ENCODE measurements at places on chromosomes 6 and 20. TPM values are rescaled to one million over a fixed set of nuclear protein-coding genes. Genes with fewer than 3 reads are reported as not detected.

DNA sequence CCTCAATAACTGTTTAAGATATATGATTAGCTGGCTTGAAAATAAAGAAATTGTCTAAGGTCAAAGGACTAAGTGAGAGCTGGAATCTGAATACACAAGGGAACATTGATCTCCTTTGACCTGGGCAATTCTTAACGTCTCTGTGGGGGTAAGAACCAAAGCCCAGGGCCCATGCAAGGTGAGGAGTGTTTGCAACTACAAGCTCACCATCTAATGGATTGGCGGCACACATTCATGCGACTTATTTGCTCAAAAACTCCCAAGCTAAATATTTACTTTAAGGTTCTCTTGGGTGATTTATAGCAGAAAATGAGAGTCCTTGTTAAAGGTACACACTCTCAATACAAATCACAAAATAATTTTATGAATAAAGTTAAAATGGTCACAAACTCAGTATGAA lies 392.0 kb upstream of the FLRT3 start:
- DNase-seq = no peak

GRCh38 chr6:111646942-111647341 lies 41.3 kb upstream of the TRAF3IP2 start:
- peak; percentile 88 for DNase-seq

- DNase-seq = no peak
Measured at GRCh38 chr20:24808616-24809015, 140.5 kb upstream of the CST7 start.

DNA sequence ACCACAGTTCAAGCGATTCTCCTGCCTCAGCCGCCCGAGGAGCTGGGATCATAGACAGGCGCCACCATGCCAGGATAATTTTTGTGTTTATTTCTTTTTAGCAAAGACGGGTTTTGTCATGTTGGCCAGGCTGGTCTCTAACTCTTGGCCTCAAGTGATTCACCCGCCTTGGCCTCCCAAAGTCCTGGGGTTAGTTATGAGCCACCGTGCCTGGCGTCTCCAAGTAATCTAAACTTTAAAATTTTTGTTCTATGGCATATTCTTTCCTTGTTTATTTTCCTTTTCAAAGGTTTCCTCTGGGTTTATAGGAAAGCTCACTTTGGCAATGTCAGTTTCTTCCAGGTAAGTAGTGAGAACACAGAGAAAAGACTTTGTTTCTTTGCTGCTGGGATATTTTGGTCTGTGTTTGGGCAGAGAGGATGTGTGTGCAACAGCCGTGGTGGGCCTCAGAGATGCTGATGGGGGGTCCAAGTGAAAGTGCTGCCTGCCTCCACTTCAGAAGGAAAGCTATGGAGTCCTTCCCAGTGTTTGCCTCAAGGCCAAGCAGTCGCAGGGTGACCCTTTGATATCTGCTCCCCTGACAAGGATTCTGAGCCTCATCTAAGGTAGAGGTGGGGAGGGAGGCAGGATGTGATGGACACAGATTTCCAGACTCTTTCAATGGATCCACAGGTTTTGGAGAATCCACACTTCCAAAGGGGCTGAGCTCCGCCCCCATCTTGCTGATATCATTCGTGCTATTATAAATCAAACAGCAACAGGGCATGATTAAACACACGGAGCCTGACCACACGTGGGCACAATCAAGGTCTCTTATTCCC lies 2.3 kb downstream of the LRP11 start:
- DNase-seq = no peak

DNA sequence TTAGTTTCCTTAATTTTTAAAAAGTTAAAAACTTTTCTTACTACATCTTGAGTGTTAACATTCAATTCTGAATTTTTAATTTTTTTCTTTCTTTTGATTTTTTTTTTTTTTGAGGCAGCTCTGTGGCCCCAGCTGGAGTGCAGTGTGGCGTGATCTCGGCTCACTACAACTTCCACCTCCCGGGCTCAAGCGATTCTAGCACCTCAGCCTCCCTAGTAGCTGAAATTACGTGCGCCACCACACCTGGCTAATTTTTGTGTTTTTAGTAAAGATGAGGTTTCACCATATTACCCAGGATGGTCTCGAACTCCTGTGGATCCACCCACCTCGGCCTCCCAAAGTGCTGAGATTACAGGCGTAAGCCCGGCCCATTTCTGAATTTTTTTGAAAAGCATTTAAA lies 1.2 kb downstream of the DDX43 start:
- DNase-seq = no peak

- DNase-seq = no peak
Measured at GRCh38 chr20:32366380-32366779, 8.2 kb downstream of the ASXL1 start.

DNA sequence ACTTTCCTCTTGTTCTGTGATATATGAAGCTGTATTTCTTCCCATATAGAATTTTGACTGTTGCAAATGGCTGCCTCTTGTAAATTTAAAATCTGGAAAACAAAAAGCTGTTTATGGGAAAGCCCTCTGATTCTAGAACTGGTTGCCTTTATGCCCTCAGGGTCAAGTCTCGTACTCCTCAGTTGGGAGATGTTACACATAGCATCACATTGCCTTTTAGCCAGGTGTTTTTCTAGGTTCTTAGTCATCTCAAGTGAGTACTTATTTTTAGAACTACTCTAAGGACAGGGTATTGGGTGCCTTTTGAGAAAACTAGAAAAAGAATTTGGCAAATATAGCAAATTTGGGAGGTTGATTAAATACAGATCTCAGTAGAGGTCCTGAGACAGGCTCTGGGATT lies 58.5 kb downstream of the ANKS1A start:
- no peak for DNase-seq

GRCh38 chr6:20211941-20212391 lies 303 bp downstream of the MBOAT1 start:
- DNase-seq = peak; percentile 71

DNA sequence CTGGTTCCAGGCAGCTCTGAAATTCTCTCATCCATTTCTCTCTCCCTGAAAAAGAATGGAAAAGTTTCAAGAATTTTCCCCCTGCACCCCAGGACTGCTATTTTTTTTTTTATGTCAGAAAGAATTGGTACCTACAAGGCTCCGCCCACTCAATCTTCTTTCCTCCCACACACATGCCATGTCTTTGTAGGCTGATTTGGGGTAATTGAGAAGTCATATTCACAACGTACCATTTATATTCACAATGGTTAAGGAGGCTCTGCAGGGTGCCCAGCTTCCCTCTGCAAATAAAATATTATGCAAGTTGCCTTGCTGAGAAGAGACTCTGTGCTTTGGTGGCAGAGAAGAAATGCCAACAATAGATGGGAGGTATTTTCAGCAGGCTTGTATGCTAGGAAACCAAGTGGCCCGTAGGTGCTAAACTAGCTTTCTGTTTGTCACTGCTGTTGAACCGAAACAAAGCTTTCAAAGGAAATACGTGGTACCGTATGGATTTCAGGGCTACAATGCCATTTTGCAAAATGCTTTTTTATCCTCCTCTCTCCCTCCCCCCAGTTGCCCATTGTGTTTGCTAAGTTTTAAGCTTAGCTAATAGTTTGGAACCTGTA lies 150.0 kb downstream of the PHACTR1 start:
- DNase-seq = no peak

DNA sequence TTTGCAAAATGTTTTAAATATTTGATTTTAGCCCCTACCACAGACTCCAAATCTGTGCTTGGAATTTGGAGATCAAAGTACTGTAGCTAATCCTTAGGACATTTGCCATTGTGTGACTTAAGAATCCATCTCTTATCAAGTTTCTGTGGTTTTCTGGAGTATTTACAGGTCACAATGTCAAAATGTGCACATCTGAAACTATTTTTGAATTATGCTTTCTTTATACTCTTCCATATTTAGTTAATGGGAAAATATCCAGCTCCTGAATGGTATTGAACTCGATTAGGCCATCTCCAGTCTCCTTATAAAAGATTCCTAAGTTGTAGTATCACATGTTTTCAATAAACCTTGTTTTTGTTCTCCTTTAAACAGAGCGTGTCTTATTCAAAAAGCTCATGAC lies 162.5 kb downstream of the KHDC1L start:
- no peak for DNase-seq

- DNase-seq = no peak
Measured at GRCh38 chr6:130815200-130816071, 11.8 kb upstream of the SMLR1 start.

DNA sequence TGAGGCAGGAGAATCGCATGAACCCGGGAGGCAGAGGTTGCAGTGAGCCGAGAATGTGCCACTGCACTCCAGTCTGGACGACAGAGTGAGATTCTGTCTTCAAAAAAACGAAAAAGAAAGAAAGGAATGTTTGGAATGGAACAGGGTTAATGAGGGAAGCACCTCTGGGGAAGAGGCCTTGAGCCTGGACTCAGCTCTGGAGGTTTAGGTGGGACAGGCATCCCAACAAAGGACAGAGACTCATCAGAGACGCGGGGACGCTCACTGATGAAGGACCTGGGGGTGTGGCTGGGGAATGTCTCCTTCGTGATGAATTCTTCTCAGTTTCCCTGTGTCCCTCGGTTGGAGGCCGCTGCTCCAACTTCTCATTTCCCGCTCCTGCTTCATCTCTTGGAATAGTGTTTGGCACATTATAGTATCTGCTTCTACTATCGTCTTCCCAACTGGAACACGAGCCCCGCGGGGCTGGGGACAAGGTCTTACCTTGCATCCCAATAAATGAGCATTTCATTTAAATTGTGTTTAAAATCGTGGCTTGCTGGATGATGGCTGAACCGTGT lies 27.6 kb downstream of the KIF25 start:
- no peak for DNase-seq

DNA sequence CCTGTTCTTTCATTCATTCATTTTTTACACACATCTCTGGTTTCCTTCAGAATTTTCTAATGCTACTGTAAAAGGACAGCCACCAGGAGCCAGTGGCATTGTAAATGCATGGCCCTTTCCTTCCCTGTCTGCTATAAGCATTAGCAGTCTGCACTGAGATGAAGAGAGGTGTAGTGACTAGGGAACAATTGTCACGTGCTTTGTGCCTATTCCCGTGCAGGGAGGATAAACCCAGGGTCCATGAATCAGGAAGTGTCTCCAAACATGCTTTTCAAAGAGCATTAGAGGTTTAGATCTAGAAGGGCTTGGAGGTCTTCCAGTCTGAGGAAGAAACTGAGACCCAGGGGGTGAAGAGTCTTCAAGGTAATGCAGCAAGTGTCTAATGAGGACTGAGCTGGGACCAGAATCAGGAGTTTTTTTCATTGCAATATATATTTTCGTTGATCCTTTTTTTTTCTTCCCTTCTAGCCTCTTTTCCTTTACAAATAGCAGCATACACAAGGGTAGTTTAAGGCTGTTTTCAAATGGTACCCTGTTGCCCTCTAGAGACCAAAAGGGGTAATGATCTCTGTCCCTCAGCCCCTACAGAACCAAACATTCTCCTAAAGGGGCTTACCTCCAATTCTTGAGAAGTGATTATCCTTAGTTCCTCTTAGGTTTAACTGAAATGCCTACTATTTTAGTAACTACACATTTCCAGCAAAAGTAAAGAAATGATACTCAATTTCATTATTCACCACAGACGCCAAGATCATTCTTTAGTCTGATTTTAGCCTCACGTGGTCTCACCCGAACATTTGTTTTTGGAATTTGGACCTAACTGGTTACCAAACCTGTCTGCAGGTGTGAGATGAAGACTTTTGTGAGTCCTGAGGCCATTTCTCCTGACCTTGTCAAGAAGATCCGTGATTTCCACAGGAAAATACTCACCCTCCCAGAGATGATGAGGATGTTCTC lies 6.6 kb downstream of the TRIM15 start:
- peak; percentile 29 for DNase-seq

- peak; percentile 37 for DNase-seq
Measured at GRCh38 chr20:19628570-19629134, 129.4 kb upstream of the RIN2 start.

DNA sequence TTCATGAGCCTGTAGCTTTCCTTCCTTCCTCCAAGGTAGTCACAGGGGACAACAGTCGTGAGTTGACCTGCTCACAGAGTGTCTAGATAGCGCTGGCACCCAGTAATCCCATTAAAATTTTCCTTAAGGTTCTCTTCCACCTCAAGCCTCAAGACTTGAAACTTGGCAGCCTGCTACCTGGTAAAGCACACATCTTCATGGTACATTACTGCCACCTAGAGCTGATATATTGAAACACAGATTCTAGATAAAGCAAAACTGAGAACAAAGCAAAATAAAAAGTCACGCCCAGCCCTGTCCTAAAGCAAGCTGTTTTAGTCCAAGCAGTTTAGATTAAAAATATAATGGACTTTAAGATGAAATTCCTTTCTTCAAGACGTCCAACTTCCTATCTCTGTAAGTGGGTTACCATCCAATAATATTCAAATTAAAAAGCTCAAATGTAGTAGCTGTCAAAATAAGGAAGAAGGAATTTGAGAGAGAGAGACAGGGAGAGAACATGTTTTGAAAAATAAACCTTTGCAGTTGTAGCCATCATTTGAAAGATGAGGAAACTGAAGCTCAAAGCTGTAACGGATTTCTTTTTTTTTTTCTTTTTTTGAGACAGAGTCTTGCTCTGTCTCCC lies 50.7 kb upstream of the CD83 start:
- DNase-seq = peak; percentile 88

DNA sequence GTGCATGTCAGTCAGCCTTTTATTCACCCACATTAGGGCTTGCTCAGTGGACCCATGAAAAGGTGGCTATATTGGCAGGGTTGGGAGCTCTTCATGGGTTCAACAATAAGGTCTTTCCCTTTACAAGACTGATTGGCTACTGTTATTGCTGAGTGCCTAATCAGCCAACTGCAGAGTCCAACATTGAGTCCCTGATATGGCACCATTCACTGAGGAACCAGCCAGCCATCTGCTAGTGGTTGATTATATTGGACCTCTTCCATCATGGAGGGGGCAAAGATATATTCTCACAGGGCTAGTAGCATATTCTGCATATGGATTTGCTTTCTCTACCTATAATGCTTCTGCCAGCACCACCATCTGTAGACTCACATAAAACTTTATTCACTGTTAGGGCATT lies 69.9 kb downstream of the CDKAL1 start:
- no peak for DNase-seq

- no peak for DNase-seq
Measured at GRCh38 chr6:159114569-159114968, 54.6 kb upstream of the FNDC1 start.

DNA sequence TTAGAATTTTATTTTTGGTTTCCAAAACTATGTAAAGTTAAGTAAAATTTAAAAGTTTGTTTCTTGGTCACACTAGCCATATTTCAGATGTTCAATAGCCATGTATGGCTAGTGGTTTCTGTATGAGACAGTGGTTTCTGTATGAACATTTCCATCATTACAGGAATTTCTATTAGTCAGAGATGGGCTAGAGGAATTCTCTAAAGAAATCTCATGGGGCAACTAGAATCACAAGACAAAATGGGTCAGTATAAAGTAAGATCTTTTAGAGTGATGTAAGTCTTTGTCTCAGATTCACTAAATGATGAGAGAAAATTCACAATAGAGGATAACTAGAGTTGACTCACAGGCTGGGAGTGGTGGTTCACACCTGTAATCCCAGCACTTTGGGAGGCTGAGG lies 149.0 kb downstream of the FUT9 start:
- DNase-seq = no peak

- DNase-seq = no peak
Measured at GRCh38 chr6:116492331-116493067, 18.9 kb upstream of the CALHM5 start.

The CD83 gene
- polyA plus RNA-seq = 14.3 TPM

The CCN6 gene
- 0.09 TPM for polyA plus RNA-seq

The LST1 gene
- 5.0 TPM for polyA plus RNA-seq

The ANKEF1 gene
- 1.2 TPM for polyA plus RNA-seq

The GGTLC1 gene
- not detected for polyA plus RNA-seq

The PRDM1 gene
- polyA plus RNA-seq = 3.8 TPM

The PCSK2 gene
- polyA plus RNA-seq = 0.45 TPM

The SLC17A1 gene
- polyA plus RNA-seq = not detected

The ERVFRD-1 gene
- polyA plus RNA-seq = 0.14 TPM

The B3GALT4 gene
- polyA plus RNA-seq = 1.8 TPM

The TAP2 gene
- 8.7 TPM for polyA plus RNA-seq

The LY6G6D gene
- polyA plus RNA-seq = 0.76 TPM

The TCF15 gene
- 5.4 TPM for polyA plus RNA-seq

The BMP7 gene
- polyA plus RNA-seq = 5.1 TPM

Data from muscle of leg (tissue), 16 donors.